ENCODE measurements at places on chromosomes 12 and 14.
A peak's percentile ranks its signal among the peaks of the same experiment; 100 is the strongest.

DNA sequence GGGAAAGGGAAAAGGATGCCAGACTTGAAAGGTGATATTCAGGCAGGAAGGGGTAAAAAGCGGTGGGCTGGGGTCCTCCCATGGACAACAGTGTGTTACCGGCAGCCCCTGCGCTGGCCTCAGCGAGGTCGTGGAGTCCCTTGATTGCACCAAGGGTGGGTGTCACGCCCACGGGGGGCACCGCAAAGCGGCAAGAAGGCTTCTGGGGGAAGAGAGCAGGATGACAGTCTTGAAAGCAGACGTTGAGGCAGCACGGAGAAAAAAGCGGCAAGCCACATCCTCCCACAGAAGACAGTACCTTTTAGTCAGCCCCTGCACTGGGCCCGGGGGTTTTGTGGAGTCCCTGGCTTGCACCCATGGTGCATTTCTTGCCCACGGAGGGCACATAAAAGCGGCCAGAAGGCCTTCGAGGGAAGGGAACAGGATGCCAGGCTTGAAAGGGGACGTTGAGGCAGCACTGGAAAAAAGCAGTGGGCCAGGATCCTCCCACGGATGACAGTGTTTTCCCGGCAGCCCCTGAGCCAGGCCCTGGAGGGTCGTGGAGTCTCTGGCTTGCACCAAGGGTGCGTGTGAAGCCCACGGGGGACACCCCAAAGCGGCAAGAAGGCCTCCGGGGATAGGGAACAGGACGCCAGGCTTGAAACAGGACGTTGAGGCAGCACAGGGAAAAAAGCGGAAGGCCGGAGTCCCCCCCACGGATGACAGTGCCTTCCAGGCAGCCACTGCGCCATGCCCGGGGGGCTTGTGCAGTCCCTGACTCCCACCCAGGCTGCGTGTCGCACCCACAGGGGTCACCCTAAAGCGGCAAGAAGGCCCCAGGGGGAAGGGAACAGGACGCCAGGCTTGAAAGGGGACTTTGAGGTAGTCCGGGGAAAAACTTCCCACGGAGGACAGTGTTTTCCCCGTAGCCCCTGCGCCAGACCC is 162.2 kb upstream of the ALG10B start:
- ATAC-seq = no peak

DNA sequence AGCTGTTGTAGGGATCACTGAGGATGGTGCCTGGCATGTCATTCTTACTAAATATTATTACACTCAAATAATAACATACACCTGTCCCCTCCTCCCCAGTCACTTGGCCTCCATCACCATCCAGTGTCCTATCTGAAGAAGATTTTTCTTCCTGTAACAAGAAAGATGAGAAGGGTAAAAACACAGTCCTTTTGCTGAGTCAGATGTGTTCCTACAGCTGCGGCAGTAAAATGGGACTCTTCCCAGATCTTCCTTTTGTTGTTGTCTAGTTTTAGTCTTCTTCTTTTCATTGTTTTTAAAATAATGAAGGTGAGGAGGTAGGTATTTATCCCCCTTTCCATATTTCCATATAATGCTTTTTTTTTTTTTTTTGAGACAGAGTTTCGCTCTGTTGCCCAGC is 83.1 kb upstream of the RFLNA start:
- no peak for ATAC-seq

- ATAC-seq = no peak
Measured at GRCh38 chr14:69594846-69595245, 16.6 kb upstream of the SUSD6 start.

DNA sequence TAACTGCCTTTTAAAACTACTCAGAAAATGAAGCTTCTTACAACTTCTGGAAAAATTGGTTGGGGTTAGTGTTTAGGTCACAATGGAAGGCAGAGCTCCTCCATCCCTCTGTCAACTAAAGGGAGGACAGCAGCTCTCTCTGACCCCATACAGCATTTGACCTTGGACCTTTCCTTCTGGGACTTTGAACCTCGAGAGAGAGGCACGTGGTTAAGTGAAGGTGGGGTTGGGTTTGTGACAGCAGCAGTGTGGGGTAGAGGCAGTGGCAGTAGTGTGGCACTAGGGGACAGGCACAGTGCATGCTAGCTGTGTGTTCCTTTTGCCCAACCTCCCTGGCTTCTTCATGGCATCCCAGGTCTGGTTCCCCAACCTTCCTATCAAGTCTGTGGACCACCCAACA is 9.4 kb upstream of the C12orf75 start:
- ATAC-seq = peak; percentile 48

- ATAC-seq = peak; percentile 29
Measured at GRCh38 chr14:52840877-52841276, 49.5 kb upstream of the GNPNAT1 start.

DNA sequence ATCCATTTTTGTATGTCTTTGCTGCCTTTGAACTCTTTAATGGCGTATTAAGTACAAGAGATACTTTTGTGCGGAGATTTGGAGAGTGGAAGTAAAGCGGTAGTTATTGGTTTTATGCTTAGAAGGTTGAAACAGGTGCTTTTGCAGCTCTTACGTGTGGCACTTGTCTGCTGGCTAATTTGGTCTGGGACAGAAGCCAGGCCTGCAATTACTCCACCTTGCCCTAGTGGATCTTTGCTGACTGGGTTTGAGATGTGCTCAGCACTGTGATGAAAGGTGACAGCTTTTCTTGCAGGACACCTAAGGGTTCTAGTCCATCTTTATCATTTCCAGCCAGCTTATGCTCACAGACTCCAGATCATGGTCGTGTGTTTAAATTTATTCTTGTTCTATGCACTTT is 252.5 kb downstream of the RPL10L start:
- no peak for ATAC-seq

DNA sequence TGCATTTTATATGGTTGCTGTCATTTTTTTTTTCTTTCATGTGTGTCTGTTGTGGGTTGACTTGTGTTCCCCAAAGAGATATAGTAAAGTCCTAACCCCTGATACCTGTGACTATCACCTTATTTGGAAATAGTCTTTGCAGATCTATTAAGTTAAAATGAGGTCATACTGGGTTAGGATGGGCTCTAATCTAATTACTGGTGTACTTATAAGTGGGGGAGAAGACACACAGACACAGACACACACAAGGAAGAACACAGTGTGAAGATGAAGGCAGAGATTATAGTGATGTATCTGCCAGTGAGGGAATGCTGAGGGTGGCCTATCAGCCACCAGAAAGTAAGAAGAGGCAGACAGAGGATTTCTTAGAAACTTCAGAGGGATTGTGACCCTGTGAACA is 318.4 kb upstream of the ATP2B1 start:
- no peak for ATAC-seq

- ATAC-seq = no peak
Measured at GRCh38 chr12:31387466-31387865, 61.5 kb upstream of the SINHCAF start.

DNA sequence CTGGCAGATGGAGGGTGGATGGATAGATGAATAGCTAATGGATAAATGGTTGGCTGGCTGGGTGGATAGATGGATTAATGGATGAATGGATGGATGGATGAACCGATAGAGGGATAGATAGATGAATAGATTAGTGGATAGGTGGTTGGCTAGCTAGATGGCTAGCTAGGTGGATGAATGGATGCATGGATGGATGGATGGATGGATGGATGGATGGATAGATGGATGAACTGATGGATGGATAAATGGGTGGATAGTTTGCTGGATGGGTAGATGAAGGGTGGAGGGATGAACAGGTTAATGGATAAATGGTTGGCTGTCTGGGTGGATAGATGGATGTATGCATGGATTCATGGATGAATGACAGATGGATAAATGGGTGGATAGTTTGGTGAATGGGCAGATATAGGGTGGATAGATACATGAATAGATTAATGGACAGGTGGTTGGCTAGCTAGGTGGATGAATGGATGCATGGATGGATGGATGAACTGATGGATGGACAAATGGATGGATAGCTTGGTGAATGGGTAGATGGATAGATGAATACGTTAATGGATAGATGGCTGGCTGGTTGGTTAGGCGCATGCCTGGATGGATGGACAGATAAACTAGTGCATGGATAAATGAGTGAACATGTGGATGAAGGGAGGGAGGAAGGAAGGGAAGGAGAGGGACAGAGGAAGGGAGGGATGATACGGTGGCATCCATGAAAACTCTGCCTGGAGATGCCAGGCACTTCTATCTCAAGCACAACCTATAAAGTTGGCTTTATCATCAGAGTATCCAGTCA is 8.1 kb downstream of the SERPINA9 start:
- ATAC-seq = no peak

DNA sequence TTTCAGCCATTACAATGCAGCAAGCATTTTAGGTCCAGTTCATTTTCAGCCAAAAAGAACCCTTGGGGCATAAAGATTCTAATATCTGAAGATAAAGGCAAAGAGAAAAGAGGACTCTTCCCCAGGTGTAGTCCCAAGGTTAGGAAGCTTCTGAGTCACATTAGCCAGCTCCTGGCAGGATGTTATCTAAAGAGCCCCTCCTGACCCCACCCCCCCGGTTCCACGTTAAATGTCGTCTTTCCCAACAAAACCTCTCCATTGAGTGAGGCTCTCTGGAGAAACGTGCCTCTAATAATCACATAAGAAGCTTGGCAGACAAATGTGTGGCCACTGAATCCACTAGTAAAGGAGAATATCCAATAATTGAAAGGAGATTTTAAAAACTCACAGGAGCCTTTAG is 267.7 kb downstream of the GALC start:
- no peak for ATAC-seq

- ATAC-seq = no peak
Measured at GRCh38 chr12:1815814-1816729, 4.3 kb upstream of the LRTM2 start.

DNA sequence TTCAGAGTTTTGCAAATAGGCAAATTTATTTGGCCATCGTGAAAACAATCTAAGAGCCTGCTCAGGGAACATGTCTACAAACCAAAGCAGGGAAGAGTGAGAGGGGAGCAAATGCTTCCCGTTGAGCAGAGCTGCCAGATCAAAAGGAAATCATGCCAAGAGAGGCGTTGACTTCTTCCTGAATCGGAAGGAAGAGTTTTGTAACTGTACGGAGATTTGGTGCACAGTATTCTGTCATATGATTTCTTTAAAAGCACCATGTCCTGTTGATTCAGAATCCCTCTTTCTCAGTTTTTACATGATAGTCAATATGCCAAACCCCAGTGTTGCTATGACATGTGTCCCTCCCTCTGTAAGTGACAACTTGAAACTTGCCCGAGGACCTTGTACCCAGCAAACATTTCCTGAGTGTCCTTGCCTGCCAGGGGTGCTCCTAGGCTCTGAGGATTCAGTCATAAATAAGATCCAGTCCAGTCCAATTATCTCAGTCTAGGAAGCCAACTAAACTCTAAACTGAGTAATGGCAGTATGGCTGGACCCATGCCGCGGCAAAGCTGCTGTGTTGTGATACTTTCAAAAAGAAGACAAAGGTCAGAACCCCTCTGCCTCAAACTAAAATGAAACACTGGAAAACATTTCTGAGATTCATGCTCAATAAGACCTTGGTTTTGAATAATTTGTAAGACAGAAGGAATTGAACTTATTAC is 300.1 kb upstream of the FKBP4 start:
- no peak for ATAC-seq

DNA sequence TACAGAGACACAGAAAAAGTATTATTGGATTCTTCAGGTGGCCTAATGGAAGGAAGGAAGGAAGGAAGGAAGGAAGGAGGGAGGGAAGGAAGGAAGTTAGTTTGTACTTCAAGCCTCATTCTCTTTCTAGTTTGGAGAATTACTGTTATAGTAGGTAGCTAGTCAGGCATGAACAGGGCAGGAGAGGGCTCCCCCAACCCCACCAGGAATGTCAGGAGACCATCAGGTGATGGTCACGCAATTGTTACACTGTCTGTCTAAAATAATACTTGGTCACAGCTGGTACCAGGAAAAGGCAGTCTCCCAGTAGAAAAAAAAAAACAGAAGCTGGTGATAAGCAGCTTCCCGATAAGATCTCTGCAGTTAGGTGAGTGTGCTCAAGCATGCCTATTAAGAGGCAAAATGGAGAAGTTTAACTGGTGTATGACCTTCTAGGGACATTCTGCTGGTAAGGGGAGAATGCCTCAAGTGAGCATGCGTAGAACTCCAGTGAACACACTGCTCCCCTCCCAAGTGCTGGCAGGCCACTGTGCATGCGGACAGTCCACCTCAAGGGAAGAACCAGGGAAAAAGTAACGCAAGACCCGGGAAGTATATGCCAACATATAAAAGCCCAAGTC is 358.4 kb upstream of the SOX5 start:
- no peak for ATAC-seq

DNA sequence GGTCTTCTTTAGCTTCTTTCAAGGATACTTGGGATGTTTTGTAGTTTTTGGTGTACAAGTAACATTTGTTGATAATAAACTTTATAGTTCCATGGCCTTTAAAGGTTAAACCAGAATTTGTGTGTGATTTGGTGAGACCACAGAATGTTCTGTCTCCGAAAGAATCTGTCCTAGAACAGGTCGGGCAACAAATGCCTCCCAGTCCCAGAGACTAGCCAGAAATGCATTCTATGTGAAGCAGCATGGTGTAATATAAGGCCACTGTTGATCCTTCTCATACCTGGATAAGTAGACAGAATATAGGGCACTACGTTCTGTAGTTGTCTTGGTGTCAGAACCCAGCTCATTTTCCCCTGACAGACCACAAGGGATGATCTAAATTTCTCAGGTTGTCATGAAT is 10.0 kb downstream of the STYK1 start:
- ATAC-seq = no peak

- no peak for ATAC-seq
Measured at GRCh38 chr12:99824900-99825542, 159.7 kb downstream of the ANKS1B start.

GRCh38 chr12:127389923-127390322 is 877.0 kb upstream of the TMEM132C start:
- ATAC-seq = no peak

- no peak for ATAC-seq
Measured at GRCh38 chr12:117051380-117051779, 47.8 kb downstream of the TESC start.

DNA sequence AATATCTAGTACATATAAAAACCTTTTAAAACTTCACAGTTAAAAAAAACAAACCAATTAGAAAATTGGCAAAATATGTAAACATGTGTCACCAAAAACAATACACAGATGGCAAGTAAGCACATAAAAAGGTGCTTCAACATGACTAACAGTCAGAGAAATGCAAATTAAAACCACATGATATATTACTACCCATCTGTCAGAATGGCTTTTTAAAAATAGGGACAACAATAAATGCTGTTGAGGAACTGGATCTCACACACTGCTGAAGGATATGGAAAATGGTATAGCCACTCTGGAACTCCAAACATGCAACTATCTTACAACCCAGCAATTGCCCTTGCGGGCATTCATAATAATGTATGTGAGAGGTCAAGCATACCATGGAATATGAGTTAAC is 1153.6 kb downstream of the FLRT2 start:
- no peak for ATAC-seq

GRCh38 chr12:66354291-66354690 is 52.0 kb downstream of the HELB start:
- no peak for ATAC-seq

DNA sequence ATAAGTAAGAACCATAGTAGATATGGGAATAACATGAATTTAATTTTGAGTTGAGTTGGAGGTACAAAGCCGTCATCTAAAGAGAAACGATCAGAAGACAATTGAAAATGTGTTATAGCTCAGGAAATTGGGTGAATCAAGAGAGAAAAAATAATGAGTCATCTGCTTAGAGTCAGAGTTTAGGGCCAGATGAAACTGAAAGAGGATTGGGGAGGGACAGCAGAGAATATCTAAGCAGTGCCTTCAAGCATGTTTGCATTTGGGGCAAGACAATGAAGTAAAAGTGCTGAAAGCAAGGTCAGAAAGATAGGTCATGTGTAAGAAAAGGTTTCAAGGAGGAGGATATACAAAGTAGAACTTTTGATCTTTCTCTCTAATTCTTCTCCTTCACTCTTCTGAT is 49.4 kb downstream of the SLC15A5 start:
- ATAC-seq = no peak

GRCh38 chr14:38705220-38705619 is 397.8 kb downstream of the SEC23A start:
- no peak for ATAC-seq
